ENCODE measurements at places on chromosomes 7 and 10.
A peak's percentile ranks its signal among the peaks of the same experiment; 100 is the strongest.

- DNase-seq: no peak
Measured at GRCh38 chr10:118737603-118738302, 17.0 kb downstream of the CACUL1 start.

GRCh38 chr7:111992601-111993000 is 213.6 kb downstream of the DOCK4 start:
- DNase-seq: no peak

DNA sequence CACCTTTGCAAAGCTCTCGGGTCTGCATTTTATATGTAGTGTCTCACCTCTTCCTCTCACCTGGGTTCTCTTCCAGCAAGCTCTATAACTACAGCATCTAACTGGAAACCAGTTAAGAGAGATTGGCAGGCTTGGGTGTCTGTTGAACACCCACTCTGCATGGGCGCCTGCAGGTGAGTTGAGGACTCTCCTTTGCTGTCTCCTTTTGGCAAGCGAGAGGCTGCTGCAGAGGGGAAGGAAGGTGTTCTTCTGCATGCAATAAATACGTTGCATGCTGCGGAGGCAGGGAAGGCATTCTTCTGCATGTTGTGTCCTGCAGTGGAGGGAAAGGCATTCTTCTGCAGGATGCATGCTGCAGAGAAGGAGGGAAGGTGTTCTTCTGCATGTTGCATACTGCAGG is 81.4 kb upstream of the ADAM12 start:
- DNase-seq: no peak

- no peak for DNase-seq
Measured at GRCh38 chr7:148773334-148773733, 74.6 kb downstream of the CUL1 start.

- DNase-seq: no peak
Measured at GRCh38 chr10:124649214-124649613, 95.0 kb downstream of the FAM53B start.

- no peak for DNase-seq
Measured at GRCh38 chr10:131872827-131873375, 27.9 kb upstream of the PPP2R2D start.

DNA sequence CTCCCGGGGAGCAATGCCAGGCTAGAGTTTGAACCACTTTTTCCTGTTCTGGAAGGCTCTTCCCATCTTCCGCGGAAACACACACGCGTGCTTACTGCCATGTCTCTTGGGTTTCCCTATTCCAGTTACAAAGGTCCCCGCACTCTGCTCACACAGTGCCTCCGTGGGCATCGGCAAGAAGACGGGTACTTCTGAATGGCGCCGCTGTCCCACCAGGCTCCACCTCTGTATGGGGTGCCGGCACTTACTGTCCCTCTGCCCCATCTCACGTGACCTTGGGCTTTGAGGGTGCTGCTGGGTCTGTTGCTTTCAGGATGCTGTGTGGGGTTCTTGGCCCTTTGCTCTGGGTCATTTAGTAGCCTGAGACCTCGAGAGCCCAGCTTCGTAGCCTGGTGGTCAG is 170.7 kb upstream of the SH2B2 start:
- DNase-seq: no peak

DNA sequence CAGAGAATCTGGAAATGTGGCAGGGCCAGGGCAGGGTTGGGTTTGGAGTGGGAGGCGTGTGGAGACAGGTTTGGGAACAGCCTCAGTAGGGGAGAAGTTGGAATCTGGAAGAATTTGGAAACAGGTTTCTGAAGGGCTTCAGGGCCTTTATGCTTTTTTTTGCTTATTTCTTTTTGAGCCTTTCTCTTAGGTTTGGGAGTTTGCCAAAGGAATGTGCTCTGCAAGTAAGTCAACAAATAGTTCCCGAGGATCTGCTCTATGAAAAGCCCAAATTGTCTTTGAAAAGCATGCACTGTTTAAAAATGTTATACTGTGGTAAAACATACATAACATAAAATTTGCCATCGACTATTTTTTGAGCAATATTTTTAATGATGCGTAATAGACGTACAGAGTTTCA is 86.7 kb upstream of the ADRB1 start:
- peak; percentile 63 for DNase-seq

GRCh38 chr10:60224066-60224705 is 165.5 kb downstream of the ANK3 start:
- DNase-seq: no peak

DNA sequence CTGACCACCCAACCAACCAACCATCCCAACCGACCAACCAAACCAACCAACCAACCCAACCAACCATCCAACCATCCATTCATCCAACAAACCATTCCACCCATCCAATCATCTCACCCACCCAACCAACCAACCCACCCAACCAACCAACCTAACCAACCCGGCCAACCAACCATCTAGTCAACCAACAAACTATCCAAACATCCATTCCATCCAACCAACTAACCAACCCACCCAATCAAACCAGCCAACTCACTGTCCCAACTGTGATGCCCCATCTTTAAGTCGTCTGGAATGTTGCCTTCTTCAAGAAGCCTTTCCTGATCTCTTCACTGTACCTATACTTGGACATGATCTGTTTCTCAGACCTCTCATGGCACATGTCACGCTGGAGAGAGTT is 31.6 kb downstream of the MINDY4 start:
- no peak for DNase-seq

DNA sequence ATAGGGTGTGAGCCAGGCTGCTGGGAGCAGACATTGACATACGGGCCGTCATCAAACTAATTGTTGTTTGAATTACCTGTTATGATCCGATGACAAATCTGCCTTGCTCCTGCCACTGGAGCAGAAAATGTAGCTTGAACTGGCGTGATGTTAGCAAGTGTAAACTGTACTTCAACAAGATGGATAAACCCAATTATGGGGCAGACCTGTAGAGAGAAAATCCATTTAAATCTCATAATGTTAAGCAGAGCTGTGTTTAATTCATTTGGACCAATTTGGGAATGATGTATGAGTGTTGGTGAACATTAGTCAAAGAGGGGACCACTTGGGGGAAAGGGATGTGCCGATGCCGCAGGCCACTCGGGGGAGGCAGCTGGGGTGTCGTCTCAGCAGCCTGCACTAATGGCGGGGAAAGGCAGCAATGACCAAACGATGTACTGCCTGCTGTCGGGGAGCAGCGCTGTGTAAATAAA is 27.4 kb downstream of the TCF7L2 start:
- DNase-seq: no peak

- peak; percentile 62 for DNase-seq
Measured at GRCh38 chr10:77872151-77872946, 54.2 kb downstream of the DLG5 start.

DNA sequence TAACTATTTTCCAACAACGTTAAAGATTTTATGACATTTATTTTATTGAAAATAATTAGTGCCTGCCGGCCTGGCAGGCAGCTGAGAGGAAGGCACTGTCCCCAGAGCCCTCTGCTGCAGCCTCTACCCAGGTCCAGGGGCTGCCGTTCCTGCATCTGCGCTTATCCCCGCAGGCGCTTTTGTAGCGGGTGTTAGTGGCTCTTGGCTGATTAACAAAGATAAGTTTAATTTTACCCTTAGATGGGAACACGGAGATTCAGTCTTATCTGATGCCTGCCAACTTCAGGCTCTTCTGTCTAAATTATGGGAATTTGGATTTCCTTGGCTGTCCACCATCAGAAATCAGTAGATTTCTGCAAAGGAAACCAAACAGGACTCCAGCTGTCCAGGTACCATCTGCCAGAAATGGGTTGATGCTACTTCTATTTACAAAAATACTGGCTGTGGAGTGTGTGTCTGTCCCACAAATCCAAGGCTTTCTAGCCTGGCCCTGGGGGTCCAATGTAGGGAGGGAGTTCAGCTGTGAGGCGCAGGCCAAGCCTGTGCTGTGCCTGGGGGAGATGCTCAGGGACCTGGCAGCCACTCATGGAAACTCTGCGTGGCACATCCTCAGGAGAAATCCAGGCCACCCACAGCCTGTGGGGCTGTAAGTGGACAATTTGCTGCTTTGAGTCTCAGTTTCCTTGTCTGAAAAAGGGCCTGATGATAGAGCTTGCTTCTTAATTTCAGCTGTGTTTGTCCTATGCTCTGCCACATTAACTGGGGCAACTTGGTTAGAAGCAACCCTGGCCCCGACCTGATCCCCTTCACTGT is 62.0 kb upstream of the IGFBP3 start:
- DNase-seq: no peak

- no peak for DNase-seq
Measured at GRCh38 chr10:90288391-90288933, 569.4 kb downstream of the HTR7 start.

- no peak for DNase-seq
Measured at GRCh38 chr7:70355198-70356020, 757.1 kb downstream of the AUTS2 start.

- DNase-seq: no peak
Measured at GRCh38 chr7:82745117-82745516, 301.5 kb upstream of the CACNA2D1 start.

DNA sequence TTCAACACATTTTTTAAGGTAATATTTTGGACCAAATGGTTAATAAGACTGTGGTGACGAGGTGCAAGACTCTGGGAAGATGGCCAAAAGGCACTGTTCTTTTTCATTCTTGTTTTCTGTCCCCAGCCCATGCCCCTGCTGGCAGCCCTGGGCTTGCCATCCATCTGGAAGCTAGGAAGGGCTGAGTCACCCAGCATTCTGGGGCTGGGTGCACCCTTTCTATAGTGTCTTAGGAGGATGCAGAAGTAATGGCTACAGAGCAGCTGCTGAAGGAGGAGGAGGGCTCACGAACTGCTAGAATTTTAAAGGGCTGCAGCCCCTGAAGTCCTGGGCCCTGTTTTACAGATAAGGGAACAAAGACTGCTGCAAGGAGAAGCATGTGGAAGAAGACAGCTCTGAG is 42.8 kb upstream of the ZNF32 start:
- no peak for DNase-seq

- DNase-seq: no peak
Measured at GRCh38 chr10:35211390-35211789, 84.7 kb downstream of the CREM start.

- no peak for DNase-seq
Measured at GRCh38 chr10:86033581-86033980, 333.0 kb downstream of the GRID1 start.

GRCh38 chr10:16742165-16742960 is 74.9 kb downstream of the RSU1 start:
- DNase-seq: no peak

DNA sequence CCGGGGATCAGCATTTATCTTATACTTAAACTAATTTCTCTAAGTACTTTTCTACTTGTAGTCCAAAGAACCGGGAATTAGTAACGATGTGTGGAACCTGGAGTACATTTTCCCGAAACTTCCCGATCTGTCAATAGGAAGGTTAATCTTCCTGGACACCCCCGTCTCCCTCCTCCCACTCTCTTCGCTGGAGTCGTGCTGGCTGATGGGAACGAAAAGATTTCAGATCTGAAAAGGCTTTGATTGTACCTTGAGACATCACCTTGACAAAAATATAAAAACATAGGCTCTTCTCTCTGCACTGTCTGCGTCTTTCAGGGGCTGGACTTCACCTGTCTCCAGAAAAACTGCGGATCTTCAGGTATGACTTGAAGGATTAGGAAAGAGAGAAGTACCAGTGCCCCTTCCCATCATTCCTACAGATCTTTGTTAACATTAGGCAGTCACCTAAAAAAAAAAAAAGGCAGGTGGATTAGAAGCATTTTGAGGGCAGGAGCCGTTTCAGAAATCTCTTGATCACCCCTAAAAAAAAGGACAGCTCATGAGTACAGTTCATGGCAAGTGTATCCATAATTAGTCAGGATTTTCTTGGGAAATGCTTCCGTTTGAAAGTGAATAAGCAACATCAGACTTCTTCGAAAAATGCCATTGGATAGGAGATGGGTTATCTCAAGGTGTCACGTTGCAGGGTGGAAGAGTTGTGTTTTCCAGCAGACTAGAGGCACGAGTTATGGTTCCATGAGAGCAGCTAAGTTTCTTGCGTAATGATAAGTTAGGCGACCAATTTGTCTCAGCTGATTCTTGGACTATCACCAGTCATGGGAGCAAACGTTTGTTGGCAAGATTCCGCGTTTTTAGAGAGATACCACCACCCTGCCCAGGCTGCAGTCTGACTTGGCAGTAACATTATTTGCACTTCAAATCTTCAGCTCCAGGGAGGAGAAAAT is 7.8 kb upstream of the BAMBI start:
- no peak for DNase-seq

GRCh38 chr10:9301554-9301953 is 1247.1 kb downstream of the GATA3 start:
- DNase-seq: no peak

- peak; percentile 80 for DNase-seq
Measured at GRCh38 chr7:4725014-4725849, 43.1 kb downstream of the FOXK1 start.

- peak; percentile 64 for DNase-seq
Measured at GRCh38 chr10:3805201-3805790, 20.3 kb upstream of the KLF6 start.

- DNase-seq: no peak
Measured at GRCh38 chr7:79709574-79710409, 256.3 kb upstream of the MAGI2 start.

- no peak for DNase-seq
Measured at GRCh38 chr7:107922886-107923285, 31.9 kb downstream of the DLD start.

DNA sequence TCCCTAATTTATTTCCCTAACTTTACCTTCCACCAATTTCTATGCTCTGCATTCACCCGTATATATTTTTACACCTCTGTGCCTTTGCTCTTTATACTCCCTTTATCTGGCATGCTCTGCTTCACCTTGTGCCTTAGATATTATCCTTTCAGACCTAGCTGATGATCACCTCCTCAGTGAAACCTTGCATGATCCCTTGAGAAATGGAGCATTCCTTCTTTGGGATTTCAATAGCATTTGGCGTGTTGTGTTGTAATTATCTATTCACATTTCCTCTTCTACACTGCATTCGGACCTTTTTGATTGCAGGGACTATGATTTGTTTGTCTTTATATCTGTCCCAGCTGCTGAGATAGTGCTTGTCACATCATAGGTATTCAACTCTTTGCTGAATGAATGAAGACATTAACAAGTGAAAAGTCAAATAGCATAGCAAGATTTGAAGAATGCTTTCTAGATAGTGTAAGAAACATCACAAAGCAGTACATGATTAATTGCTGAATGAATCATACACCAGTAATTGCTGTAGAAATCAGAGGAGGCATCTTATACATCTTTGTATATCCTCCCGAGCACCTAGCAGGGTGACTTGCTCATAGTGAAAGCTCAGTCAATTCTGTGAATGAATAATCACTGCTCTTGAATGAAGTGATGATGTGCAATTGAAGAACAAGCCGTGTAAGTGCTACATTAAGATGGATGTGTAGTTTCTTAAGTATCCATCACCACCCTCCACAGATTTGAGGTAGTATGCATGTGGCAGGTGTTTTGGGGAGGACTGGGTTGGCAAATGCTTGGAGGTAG is 2.0 kb upstream of the TM9SF3 start:
- no peak for DNase-seq

Measured in fibroblast of the conjunctiva (primary cell).